ENCODE measurements at places on chromosomes 1 and 21.

- DNase-seq = no peak
Observed at GRCh38 chr1:225651872-225652728, 823 bp downstream of the ENAH start.

- no peak for DNase-seq
Observed at GRCh38 chr1:33078030-33078591, 2.8 kb upstream of the AZIN2 start.

- DNase-seq = no peak
Observed at GRCh38 chr21:38041493-38041892, 125.2 kb upstream of the KCNJ6 start.

DNA sequence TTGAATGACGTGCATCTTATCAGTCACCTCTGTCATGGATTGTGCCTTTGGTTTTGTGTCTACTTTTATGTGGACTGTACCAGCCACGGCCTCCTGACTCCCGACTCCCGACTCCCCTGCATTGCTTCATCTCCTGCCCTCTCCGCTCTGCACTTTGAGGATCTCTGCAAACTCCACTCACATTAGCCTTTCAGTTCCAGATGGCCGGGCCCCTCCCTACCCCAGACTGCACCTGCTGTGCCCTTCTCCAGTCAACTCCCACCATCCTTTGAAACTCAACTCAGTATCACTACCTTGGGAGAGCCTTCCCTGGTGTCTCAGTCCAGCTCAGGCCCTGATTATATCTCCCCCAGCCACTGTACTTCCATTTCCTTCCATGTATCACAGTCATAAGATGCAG lies 71.4 kb downstream of the MDM4 start:
- DNase-seq = no peak

DNA sequence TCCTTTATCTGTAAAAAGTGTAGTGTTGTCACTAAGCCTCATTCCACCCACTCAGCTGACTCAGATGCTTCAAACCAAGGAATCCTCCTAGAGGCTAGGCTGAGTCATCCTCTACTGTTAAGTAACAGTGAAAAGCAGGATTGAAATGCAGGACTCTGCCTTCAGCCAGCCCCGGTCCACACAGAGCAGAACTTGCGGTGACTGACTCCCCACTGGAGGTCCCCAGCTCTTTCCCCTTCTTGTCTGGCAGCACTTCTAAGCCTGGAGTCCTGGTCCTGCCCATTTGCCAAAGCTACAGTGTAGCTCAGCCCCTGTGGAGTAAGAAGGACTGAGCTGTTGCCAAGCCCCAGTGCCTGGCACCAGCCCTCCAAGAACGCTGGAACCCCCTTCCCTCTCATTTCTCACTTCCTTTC lies 1.7 kb downstream of the RAB7B start:
- no peak for DNase-seq

- no peak for DNase-seq
Observed at GRCh38 chr21:44579056-44579832, 1.2 kb downstream of the KRTAP10-5 start.

GRCh38 chr1:198199105-198199504 lies 42.3 kb downstream of the NEK7 start:
- DNase-seq = no peak

GRCh38 chr1:157700305-157700704 lies 264 bp downstream of the FCRL3 start:
- DNase-seq = no peak

DNA sequence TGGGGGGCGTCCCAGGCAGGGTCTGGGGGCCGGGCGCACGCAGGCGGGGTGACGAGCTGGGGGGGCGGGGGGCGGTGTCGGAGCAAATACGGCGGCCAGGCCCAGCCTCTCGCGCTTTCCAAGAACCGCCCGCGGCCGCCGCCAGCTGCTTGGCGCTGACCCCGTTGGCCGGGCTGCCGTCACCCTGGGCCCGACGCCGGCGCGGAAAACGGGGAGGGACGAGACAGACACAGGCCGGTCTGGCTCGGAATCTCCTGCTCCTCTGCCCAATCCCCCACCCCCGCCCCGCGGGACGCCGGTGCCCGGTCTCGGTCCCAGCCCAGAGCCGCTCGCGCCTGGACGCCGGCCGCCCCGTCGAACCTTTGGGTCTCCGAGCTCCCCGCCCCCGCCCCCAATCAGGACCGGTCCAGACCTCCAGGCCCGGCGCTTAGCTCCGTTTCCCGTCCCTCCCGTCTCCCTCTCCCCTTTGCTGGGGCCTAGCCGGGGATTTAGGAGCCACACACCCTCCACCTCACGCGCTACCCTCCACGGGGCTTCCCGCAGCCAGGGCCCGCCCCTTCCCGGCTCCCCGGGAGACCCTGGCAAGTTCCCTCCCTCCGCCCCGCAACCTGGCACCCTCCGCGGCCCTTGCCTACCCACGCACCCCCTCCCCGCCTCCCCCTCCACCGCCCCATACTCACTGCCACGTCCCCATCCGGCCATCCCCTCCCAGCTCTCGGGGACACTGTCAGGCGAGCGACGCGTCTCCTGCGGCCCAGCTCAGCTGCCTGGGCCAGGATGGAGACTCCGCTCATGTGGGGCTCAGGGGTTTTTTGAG lies 800 bp upstream of the MMP23B start:
- no peak for DNase-seq

DNA sequence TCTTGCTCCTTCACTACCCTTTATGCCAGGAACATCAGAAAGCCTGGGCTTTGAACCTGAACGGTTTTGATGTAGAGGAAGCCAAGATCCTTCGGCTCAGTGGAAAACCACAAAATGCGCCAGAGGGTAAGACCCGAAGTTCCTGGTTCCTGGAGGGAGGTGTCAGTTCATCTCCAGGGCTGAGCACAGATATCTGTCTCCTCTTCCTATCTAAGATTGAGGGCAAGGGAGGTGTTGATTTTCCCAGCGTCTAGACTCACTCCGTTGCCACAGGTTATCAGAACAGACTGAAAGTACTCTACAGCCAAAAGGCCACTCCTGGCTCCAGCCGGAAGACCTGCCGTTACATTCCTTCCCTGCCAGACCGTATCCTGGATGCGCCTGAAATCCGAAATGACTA lies 915 bp downstream of the CDC20 start:
- no peak for DNase-seq

DNA sequence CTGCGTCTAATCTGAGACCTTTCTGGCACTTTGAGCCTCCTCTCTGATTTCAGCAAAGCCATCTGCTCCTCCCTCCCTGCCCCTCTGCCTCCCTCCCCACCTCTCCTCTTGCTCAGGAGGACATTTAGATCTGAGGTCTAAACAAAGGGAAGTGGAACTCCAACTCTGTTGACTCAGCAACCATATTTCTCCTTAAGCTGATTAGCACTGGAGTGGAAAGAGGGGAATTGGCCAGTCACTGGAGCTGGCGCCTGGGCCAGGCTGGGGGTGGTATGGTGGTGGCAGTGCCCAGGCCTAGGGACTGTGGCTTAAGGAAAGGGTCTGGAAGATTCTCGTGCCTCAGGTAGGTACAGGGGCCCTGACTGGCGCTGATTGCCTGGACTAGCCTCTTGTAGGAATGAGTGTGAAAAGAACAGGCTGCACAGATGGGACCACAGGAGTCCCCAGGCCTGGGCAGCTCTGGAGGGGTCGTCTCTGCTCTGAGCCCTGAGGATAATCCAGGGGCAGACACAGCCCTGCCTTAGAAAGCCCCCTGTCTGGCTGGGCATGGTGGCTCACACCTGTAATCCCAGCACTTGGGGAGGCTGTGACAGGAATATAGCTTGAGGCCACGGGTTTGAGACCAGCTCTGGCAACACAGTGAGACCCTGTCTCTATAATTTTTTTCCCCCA lies 11.9 kb downstream of the SH2D2A start:
- DNase-seq = no peak

DNA sequence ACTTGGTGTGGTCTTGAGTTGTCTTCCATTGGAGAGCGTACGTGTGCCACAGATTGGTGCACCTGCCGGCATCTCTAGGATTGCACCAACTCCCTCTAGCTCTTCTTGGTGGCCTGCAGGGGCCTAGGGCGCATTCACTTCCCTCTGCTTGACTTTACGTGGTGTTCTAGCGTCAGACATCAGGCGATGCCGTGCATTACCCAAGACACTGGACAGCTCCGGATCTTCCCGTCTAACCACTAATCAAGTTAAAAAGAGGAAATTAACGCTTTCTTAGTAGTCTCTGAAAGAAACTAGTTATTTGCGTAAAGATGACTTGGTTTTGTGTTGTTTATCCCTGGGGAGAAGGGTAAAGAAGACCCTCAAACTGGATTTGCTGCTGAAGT lies 510 bp upstream of the IL10RB start:
- no peak for DNase-seq

DNA sequence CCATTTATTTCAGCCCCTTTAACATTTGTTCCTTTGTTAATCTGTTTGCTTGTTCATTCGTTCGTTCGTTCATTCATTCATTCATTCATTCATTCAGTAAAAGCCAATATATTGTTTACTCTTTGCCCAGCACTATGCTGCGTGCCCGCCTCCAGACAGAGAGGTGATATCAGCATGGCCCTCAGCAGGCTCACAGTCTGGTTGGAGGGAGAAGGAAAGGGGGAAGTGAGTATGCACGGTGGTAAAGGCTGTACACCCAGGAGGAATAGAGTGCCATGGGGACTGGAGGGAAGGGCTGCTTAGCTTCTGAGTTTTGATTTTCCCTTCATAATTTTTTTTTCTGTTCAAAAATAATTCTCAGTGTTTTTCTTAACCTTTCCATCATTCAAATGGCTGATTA lies 144.7 kb downstream of the NOS1AP start:
- DNase-seq = no peak

GRCh38 chr1:6519935-6520671 lies 28.6 kb upstream of the PLEKHG5 start:
- no peak for DNase-seq

- no peak for DNase-seq
Observed at GRCh38 chr1:33818071-33818470, 45.8 kb upstream of the HMGB4 start.

GRCh38 chr1:157040802-157041201 lies 4.7 kb downstream of the ARHGEF11 start:
- DNase-seq = no peak

DNA sequence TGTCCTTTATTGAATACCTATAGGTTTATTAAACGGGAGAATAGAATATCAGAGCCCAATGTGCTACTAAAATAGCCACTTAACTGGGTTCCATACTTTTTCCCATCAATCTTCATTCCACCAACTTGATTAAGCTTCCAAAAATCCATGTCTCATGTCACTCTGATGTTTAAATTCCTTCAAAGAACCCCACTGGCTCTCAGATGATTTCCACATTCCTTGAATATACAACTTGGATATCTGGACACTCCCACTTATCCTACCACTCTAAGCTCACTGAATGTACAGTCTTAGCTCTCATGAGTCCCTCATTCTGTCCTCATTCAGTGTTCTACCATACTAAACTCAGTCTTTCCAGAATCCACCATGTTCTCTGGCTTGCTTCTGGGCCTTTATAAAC lies 21.1 kb downstream of the COL11A1 start:
- DNase-seq = no peak

GRCh38 chr1:150173141-150173585 lies 23.4 kb downstream of the PLEKHO1 start:
- DNase-seq = no peak

DNA sequence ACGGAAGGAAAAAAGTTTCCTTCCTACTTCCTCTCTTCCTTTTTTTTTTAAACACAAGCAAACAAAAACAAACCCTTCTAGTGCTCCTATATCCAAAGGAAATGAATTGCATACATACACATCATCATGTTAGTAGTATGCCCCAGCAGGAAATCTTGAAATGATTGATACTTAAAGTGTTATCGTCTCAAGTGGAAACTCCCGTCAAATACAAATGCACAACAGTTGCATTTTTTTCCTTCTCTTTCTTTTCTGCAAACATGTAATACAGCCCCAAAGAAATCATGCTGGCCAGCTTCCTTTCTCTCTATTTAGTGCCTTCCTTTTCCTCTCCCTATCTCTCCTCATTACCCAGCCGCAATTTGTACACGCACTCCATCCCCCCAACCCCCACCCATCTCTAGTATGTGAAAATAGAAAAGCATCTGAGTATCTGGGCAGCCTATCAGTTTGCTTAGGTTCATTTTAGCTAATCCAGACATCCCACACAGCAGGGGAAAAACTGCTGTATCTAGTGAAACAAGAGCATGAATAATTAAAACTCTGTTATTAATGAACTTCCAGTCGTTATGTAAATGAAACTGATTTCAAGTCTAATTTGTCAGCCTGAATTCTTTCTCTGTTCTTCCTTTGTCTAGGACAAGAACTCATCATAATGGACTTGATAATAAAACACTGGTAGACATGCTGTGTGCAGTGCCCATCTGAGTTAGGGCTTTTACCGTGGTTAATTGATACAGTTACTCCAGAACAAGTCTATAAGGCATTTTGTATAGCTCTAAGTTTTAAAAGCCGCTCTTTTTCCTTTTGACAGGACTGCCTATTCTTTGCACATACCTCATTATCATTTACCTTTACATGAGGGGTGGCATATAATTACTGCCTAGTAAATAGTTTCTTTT lies 336.5 kb upstream of the ADGRL2 start:
- no peak for DNase-seq

DNA sequence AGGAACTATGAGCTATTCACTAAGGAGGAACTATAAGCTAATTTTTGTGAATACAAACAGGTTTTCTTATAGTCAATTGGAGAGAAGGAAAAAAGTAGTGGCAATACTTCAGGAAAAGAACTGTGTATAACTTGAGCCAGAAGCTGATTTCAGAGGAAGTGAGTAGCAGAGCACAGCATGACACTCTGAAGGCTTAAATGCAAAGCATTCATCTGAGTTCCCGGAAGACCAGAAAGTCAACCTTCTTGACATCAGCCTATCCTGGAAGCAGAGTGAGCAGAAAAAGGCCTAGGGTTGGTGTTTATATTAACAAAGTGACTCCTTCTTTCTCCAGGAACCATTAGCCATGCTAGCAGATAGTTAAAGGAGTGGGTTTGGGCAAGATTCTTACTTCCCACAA lies 545.2 kb downstream of the MRPL39 start:
- DNase-seq = no peak

GRCh38 chr1:226519716-226520598 lies 28.6 kb upstream of the STUM start:
- DNase-seq = no peak

Data from activated naive CD8-positive, alpha-beta T cell treated with anti-CD3 and anti-CD28 coated beads, Interleukin-2, amount 50 U/mL, for 16 hours (primary cell).